Caco-2 (cell line): ENCODE measurements at places on chromosomes 6 and 20. TPM values are rescaled to one million over a fixed set of nuclear protein-coding genes. Genes with fewer than 3 reads are reported as not detected.

ZFP57 gene
- not detected in 2 replicates for total RNA-seq

ME1 gene
- 121 and 131 TPM in 2 replicates for total RNA-seq

EPHA7 gene
- total RNA-seq: not detected in 2 replicates

HLA-DOB gene
- total RNA-seq: 0.61 and 0.65 TPM in 2 replicates

FOXQ1 gene
- total RNA-seq: 170 and 191 TPM in 2 replicates

FAM110A gene
- 13.8 and 18.4 TPM in 2 replicates for total RNA-seq

TBC1D7 gene
- total RNA-seq: 132 and 152 TPM in 2 replicates

LRRC73 gene
- total RNA-seq: 0.14 and 0.19 TPM in 2 replicates

EFCAB8 gene
- total RNA-seq: 1.8 and 2.0 TPM in 2 replicates

TAF8 gene
- 35.0 and 37.7 TPM in 2 replicates for total RNA-seq

SLCO4A1 gene
- total RNA-seq: 18.7 and 23.6 TPM in 2 replicates

COL19A1 gene
- not detected in 2 replicates for total RNA-seq

MEI4 gene
- not detected in 2 replicates for total RNA-seq

CYP24A1 gene
- total RNA-seq: 3.6 and 3.7 TPM in 2 replicates

PAX1 gene
- not detected in 2 replicates for total RNA-seq

TMEM151B gene
- total RNA-seq: not detected in 2 replicates

CPNE5 gene
- total RNA-seq: not detected in 2 replicates

FAM162B gene
- total RNA-seq: not detected in 2 replicates

FERMT1 gene
- 30.1 and 34.7 TPM in 2 replicates for total RNA-seq

TSBP1 gene
- total RNA-seq: not detected in 2 replicates

TSHZ2 gene
- total RNA-seq: 0.07 TPM in 2 replicates

CAGE1 gene
- 0.26 and 0.59 TPM in 2 replicates for total RNA-seq

FAM50B gene
- not detected in 2 replicates for total RNA-seq

MDFI gene
- 0.51 TPM in 1 of 2 replicates, not detected in the other for total RNA-seq

TMC2 gene
- not detected in 2 replicates for total RNA-seq
